ENCODE measurements at places on chromosomes 5 and 9.

DNA sequence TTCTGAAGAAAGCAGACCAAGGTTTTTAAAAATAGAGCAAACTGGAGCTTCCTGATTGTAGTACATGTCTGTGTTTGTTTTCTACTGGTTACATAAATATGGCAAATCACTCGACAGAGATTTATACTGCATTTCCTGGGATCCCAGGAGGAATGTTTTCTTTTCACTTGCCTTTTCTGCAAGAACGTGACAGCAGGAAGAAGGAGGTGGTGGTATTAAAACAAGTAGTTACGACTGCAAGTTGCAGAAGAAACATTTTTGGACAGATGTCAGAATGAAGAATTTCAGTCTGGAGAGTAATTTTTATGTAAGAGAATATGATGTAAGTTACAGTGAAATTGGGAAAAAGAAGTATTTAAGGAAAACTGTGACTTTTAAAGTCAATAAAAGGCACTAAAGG, 253.7 kb upstream of the NFIL3 start:
- no peak for DNase-seq

DNA sequence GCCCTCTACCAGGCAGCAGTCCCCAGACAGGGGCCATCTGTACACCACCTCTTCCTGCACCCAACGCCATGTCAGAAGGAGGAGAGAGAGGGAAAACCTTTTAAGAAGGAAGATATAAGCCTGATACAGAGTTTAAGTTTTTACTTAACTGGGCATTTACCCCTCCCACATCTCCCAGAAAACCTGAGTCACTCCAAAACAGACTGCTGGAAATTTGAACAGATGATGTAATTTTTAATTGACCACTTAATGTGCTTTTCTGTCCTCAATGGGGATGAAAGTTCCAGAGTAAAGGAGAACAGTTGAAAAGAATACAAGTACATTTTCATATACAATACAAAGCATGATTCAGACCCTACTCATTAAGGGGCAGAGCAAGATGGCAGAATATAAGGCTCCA, 63.9 kb downstream of the TTC39B start:
- DNase-seq = no peak

- DNase-seq = no peak
These were observed 61.3 kb downstream of the GLIS3 start for GRCh38 chr9:4238522-4238921.

- DNase-seq = no peak
These were observed 18.9 kb upstream of the FAM174A start for GRCh38 chr5:100516285-100516684.

Measured in retina (tissue), 1 donor.